Right kidney (tissue), 9 donors: ENCODE measurements at places on chromosomes 5 and 9.

DNA sequence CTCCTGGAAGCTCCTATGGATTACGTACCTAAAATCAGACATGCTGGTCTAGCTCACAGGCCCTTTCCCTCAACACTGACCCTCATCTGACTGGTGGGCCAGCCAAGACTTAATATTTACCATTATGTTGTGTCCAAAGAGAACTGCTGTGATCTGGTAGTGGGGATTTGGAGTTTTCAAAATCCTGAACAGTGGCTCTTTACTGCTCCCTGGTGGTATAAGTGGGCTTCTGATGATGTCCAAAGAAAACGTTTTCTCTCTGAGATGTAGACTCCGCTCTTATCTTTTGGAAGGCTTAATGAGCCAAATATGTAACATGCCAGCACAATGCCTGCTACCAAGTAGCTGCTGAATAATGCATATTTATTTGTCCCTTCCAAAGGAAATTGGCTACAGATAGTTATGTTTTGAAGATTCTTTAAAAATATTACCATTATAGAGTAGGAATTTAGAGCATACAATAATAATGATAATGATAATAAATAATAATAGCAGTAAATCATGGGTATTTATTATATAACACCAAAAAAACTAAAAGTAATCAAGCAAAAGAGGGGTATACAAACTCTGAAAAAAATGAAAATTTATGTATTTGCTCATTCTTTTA is 406.6 kb upstream of the TNC start:
- DNase-seq: peak; percentile 47

DNA sequence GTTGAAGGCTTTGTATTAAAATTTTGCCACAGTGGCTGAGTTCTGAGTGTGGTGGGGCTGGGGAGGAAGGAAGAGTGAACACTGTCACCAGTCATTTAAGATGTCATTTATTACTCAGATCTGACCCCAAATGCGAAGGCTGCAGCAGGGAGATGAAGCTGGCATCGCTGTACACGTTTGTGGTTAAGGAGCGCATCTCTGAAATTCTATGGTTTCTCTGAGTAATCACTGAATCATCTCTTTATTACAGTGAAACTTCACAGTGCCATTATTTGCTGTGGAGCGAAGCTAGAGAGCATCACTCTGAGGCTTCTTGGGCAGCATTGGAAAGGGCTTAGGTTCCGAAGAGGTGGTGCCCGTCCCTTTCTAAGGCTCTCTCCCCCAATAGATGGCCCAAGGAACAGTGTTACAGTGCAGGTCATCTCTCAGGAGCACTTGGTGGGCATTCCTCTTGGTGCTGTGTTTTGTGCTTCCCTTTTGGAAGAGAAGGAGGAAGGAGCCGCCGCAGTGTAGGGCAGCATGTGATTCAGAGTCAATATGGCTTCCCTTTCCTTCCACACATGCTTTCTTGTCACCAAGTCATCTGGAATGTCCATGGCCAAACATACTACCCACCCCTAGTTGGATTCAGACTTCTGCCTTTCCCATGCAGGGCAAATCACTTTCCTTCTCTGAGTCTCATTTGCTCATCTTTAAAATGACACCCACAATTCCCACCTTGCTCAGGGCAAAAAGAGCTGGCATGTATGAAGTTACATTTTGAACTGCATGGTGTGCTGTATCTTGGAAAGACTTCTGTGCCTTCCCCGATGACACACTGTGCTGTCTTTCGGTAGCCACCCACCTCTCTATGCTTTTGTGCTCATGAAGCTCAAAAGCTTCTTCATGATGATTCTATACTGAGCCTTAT is 9.3 kb upstream of the TEX48 start:
- DNase-seq: no peak

DNA sequence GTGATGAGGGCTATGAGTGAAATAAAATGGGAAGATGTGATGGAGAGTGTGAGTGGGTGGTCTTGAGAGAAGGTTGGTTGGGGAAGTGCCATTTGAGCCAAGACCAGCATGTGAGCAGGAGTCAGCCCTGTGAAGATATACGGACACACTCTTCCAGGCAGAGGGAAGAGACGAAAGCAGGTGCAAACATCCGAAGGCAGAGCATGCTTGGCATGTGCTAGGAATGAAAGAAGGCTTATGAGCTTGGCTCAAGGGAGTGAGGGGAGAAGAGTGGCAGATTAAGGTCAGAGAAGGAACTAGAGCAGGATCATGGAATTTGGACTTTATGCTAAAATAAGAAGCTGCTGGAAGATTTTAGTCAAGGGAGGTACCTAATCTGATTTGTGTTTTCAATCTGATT is 23.6 kb upstream of the CCDC112 start:
- DNase-seq: no peak

DNA sequence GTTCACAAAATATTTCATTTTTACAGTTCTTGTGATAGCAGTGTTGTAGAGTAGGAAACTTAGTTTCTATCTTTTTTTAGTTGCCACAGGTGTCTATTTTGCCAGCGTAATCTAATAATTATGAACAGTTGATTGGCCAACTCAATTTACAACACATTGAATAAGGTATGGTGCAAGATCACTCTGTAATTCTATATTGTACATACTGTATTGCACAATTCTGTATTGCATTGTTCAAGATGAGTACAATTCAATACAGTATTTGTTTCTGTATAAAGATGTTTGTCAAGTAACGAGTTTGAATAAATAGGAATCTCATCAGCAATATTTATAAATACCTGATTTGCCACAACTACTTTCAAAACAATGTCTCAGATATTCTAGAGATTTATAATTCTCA is 64.2 kb upstream of the HTR1A start:
- DNase-seq: no peak

GRCh38 chr5:16661713-16662112 is 44.9 kb upstream of the RETREG1 start:
- no peak for DNase-seq

GRCh38 chr9:70131296-70131695 is 87.6 kb downstream of the MAMDC2 start:
- no peak for DNase-seq

- no peak for DNase-seq
Observed at GRCh38 chr5:89301321-89302025, 418.5 kb upstream of the MEF2C start.

GRCh38 chr5:179864686-179865085 is 6.1 kb upstream of the MRNIP start:
- DNase-seq: no peak

DNA sequence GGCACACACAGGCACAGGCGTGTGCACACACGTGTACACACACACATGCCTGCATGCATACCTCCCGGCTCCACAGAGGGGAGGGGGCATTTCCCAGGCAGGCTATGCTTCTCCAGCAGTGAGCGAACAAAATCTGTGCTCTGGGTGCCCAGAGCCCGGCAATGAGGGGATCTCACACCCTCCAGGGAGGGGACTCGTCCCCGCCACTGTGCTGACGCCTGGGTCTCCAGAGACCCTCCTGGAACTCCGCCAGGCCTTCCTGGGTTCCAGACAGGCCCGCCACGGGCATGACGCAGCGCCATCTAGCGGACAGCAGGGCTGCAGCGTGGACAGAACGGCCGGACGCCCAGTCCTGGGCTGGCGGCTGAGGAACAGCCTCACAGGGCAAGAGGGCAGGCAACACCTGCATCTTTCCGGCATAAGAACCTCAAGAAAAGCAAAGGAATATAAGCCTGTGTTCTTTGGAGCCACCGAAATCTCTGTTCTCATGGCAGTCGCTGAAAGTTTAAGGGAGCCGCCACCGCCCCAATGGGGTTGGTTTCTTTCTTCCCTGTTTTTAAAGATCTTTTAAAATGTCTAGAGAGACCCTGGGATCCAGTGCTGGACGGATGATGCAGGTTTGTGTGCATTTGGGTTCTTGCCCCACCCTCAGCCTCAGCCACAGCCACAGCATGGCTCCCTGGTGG is 135.6 kb upstream of the PPP1R26 start:
- DNase-seq: peak; percentile 71

DNA sequence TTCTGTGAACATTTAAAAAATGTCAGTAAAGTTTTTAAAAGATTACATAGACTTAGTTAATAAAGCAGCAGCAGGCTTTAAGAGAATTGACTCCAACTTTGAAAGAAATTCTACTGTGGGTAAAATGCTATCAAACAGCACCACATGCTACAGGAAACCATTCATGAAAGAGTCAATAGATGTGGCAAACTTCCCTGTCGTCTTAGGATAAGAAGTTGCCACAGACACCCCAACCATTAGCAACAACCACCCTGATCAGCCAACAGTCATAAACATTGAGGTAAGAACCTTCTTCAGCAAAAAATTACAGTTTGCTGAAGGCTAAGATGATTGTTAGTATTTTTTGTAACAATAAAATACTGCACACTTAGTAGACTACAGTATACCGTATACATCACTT is 278.2 kb downstream of the CSNK1G3 start:
- no peak for DNase-seq

- DNase-seq: no peak
Observed at GRCh38 chr5:66527478-66528035, 68.6 kb upstream of the MAST4 start.

- no peak for DNase-seq
Observed at GRCh38 chr9:79742110-79742721, 170.5 kb downstream of the TLE4 start.

- no peak for DNase-seq
Observed at GRCh38 chr5:69295088-69295754, 37.4 kb downstream of the CCDC125 start.

GRCh38 chr5:172870291-172870714 is 36.3 kb downstream of the ERGIC1 start:
- no peak for DNase-seq

DNA sequence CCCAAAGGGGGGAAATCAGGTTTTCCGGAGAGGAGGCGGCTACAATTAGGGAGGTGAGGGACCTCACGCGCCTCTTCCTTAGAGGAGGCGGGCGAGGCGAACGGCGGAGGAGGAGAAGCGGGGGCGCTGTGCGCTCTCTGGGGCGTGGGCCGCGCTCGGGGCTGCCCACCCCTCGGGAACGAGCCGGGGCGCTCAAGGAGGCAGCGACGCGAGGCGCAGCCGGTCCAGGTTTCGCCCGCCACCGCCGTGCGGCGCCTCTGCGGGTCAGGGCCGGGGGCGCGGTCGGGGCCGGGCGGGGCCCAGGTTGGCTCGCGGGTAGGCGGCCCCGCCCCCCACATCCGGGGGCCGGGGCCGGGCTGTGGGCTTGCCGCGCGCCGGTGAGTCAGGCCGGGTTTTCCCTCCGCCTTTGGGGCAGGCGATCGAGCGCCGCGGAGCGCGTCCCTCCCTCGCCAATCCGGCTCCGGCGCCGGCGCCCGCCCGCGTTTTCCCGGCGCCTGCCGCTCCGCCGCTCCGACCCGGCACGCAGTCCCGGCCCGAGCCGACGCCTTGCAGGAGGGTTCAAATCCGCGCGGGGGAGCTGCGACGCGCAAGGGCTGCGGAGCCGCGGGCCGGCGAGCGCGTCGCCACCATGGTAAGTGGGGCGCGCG is at the start of gene N4BP3:
Gene N4BP3, plus strand, starts transcription at position 392 of the 647 bp plus-strand sequence. CDS start 6,052 bp downstream, outside the sequence.
- peak; percentile 64 for DNase-seq

DNA sequence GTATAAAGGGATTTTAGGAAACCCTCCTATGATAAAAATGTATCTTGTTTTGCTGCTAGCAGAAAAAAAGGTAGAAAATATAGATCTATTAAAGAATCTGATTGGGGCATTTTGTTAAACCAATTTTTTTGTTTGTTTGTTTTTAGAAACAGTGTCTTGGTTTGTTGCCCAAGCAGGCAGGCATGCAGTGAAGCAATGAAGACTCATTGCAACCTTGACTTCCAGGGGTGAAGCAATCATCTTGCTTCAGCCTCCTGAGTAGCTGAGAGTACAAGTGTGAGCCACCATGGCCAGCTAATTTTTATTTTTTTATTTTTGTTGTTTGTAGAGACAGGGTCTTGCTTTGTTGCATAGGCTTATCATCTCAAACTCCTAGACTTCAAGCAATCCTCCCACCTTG is 755.8 kb upstream of the EDIL3 start:
- DNase-seq: no peak

GRCh38 chr9:12730198-12730597 is 37.0 kb downstream of the TYRP1 start:
- no peak for DNase-seq

GRCh38 chr5:84478603-84479002 is 93.9 kb upstream of the EDIL3 start:
- DNase-seq: no peak

DNA sequence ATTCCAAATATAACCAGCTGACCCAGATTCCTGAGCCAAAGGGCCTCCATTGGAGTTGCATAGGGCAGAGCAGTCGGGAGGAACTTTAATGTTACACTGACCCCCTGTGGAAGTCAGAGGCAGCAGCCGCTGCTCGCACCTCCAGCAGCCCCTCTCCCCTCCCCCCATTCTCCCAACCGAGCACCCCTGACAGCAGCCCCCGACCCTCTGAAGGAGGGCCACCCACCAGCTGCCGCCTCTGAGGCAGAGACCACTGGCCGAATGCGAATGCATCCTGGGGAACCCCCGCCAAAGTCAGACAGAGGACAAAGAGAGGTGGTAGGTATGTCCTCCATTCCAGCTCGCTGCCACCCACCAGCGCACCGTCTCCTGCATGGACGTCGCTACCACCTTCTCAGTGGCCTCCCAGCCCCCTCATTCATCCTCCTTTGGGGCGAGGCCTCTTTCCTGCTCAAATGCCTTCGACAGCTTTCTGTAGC is 231.0 kb downstream of the CDK5RAP2 start:
- peak; percentile 23 for DNase-seq

GRCh38 chr5:41686767-41687166 is 176.4 kb upstream of the PLCXD3 start:
- no peak for DNase-seq
